Activated T-cell treated with anti-CD3 and anti-CD28 coated beads for 24 hours (primary cell): ENCODE measurements at places on chromosomes 3 and 15.

DNA sequence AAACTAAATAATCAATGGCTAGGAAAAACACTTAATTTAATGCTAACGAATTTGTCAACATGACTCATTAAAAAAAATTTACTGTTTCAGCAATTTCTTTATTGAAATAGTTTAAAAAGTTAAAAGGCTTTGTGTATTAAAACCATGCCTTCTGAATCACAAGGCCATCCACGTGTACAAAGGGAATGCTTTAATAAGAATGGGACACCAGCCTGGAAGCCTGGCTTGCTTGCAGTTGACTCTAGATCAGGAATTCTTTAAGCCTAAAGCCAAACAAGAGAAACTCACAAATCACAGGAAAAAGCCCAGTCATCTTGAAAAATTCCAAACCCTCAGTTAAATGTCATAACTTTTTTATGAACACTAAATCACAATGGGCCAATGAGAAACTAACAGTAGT, 137.6 kb downstream of the PEAK1 start:
- no peak for DNase-seq

DNA sequence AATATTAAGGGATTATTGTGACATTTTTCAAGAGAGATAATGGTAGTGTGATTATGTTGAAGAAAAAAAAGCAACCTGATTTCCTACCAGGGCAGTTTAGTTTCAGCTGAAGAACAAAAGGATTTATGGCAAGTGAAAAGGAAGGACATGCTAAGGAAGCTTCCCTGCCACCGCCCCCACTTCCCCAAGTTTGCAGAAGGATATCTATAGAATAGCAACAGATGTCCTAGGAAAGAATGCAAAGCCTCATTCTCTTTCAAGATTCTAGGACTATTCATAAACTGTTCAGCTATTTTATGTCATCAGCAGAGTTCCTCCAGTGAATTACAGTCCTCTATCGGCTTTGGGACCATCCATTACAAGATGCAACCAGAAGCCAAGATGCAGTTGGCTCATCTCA, 160.8 kb downstream of the SATB1 start:
- DNase-seq = no peak

- no peak for DNase-seq
Measured at GRCh38 chr15:92648190-92648875, 7.2 kb downstream of the FAM174B start.

- DNase-seq = no peak
Measured at GRCh38 chr3:140428380-140428779, 249.5 kb upstream of the TRIM42 start.

DNA sequence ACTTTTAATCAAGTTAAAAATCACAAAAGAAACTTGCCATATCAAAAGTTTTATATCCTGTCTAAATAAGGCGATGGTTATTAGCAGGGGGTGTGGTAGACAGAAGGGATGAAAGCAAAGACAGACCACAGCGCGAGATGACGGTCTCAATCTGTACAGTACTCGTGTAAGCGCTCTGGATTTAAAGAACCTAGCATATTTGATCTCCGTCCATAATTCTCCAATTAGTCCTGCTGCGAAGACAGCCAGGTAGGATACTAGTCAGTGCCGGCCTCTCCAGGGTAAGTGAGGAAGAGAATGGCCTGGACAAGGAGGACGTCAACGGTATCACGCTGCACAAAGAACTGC, 701 bp downstream of the SGO1 start:
- DNase-seq = peak; percentile 1

GRCh38 chr3:59367150-59367549, 317.3 kb upstream of the CFAP20DC start:
- no peak for DNase-seq

DNA sequence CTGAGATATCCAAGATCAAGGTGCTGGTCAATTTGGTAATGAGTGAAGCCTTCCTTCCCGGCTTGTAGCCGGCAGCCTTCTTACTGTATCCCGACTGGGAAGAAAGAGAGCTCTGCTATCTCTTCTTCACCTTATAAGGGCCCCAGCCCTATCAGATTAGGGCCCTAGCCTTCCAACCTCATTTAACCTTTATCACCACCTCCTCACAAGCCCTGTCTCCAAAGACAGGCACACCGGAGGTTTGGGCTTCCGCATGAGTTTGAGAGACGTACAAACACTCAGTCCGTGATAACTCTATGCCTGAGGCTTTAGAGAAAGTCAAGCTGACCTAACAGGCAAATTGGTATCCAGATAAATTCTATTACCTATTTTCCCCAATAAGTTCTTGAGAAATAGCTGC, 243.9 kb downstream of the OPA1 start:
- no peak for DNase-seq

GRCh38 chr3:135268941-135269532, 474.0 kb downstream of the EPHB1 start:
- no peak for DNase-seq

DNA sequence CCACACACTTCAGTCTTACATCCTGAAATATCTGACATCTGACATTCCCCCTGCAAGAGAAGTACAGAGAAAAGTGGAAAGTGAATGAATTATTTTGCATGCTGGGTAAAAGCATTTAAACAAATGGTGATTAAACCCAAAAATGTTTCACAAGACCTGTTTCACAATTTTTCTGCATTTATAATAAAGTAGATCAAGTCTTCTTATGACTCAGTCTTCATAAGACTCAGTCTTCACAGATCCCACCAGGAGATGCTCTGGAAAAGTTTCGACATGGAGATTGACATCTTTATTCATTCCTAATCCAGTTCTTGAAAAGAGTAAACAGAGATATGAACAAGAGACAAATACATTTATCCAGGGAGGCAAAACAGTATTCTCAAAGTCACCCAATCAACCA, 13.2 kb upstream of the EDC3 start:
- no peak for DNase-seq

GRCh38 chr3:46695962-46696894, 2.7 kb upstream of the ALS2CL start:
- DNase-seq = no peak

DNA sequence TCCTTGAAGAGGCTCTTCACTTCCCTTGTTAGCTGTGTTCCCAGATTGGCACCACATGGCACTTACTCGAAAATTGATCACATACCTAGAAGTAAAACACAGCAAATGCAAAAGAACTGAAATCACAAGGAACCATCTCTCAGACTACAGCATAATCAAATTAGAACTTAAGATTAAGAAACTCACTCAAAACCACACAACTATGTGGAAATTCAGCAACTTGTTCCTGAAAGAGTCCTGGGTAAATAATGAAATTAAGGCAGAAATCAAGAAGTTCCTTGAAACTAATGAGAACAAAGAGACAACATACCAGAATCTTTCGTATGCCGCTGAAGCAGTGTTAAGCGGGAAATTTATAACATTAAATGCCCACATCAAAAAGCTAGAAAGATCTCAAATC, 566.3 kb upstream of the TGFBR2 start:
- no peak for DNase-seq

- DNase-seq = no peak
Measured at GRCh38 chr3:9298236-9298635, 48.8 kb upstream of the SRGAP3 start.

DNA sequence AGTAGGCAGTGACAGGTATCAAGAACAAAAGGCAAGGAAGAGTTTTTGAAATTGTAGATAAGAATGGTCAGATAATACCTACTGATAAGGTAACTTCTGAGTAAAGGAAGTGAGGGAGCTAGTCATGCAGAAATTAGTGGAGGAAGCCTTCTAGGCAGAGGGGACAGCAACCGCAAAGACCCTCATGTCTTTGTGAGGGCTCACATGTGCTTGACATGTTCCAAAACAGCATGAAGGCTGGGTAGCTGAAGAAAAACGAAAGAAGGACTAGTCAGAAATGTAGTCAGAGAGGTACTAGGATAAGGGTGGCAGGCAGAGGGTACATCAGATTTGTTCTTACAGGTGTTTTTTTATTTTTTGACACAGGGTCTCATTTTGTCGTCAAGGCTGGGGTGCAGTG, 5.3 kb downstream of the SIN3A start:
- DNase-seq = peak; percentile 4

- DNase-seq = no peak
Measured at GRCh38 chr3:184568924-184569829, 7.6 kb downstream of the EPHB3 start.

DNA sequence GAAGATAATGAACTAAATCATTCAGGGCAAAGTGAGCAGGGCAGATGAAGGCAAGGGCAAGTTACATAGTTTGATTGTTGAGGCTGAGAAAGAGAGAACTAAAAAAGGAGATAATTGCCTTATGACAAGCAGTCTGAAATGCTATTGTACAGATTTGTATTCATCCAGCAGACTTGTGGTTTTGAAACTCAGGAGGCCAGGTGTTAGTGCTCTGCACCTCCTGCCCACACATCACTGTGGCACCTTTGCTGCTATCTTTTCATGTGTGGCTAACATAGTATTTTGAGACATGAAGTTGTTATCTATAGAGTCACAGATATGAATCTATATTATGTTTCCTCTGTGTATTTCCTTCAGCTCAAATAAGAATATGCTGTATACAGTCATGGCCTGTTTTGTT, 24.3 kb upstream of the SUCLG2 start:
- no peak for DNase-seq

GRCh38 chr3:152389316-152389934, 120.7 kb downstream of the MBNL1 start:
- DNase-seq = no peak

DNA sequence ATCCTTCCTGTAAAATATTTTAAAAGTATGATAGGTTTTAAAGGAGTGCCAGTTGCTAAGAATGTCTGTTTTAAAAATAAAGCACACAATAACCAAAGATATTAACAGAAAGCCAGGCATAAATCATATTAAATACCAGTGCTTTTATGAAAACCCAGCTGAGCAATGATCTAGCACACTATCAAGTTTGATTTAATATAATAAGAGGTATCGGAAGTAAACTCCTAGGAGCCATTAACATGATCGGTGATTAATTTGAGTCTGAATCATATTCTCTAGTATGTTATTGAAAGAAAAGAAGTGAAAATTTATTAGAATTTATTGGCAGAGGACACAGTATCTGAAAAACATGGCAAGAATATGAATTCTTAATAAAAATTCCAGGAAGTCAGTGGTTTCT, 91.7 kb downstream of the SPATA16 start:
- no peak for DNase-seq

GRCh38 chr3:131883086-131883485, 151.7 kb downstream of the CPNE4 start:
- no peak for DNase-seq

DNA sequence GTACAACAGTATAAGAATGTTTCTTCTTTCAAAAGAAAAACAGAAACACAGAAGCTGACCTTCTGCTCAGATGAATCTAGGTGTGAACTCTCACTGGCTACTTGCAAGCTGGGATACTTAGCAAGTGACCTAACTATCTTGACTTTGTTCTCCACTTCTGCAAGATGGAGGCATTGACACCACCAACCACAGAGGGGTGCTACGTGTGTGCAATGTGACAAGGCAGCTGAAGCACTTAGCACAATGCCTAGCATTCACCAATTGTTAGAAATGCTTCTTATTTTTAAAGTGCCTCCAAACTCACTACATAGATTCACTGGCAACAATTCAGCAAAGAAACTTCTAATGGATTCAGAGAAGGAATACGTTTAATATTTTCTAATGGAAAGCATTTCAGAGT, 331.4 kb upstream of the WNT5A start:
- no peak for DNase-seq

- DNase-seq = no peak
Measured at GRCh38 chr3:117600112-117600511, 890.5 kb downstream of the TUSC7 start.

DNA sequence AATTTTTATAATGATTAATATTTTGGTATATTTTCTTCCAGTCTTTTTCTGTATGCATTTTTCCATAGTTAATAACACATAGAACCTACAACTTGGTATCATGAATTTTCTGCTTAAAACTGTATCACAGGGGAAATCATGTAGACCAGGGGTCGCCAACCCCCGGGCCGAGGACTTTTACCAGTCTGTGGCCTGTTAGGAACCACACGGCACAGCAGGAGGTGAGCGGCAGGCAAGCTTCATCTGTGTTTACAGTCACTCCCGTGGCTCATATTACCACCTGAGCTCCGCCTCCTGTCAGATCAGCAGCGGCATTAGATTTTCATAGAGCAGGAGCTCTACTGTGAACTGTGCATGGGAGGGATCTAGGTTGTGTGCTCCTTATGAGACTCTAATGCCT, 54.7 kb downstream of the RPL22L1 start:
- DNase-seq = no peak

GRCh38 chr15:96767703-96768434, 437.4 kb downstream of the NR2F2 start:
- no peak for DNase-seq

DNA sequence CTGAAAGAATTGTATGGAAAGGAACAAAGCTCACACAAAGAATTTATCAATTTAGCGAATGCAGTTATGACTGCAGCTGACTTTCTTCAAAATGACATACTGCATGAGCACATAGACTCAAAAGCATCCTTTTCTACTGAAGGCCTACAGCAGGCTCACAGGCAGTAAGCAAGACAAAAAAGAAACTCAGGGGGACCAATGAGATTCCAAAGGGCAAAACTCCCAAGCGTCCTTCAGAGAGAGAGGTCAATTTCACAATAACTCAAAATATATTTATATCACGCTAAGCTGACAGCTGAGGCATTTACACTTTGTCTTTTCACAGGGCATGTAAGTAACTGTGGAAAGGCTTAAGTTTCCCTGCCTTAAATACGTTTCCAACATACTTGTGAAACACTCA, 427.9 kb upstream of the RASGRP1 start:
- DNase-seq = no peak

- DNase-seq = no peak
Measured at GRCh38 chr3:8768364-8769087, 887 bp downstream of the OXTR start.

DNA sequence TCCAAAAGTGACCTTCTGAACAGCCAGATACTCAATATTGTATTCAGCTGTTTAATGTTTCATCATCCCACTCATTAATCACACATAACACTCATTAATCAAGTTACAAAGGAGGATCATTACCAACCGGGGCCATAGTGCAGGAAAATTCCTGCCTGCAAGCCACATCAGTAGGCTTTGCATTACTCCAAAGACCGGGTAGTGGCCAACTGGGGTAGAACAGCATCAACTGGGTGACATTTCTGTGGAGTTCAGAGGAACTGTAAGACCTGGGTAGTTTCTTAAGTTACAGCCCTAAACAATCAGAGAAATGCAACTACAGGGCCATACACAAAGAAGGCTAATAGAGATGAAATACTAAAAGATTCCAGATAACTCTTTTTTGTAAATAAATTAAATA, 253.1 kb downstream of the WDR72 start:
- DNase-seq = no peak

DNA sequence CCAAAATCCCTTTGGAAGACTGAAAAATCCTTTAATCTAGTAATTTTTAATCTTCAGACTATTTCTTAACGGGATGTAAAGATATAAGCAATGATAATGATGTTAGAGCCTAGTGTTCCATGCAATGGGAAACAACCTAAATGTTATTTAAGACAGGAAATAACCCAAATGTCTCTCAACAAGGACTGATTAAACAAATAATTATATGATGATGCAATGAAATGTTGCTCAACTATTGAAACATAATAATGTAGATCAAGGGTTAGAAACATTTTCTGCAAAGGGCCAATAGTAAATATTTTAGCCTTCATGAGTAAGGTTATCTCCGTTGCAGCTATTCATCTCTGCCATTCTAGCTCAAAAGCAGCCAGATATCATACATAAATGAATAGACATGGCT, 275.4 kb downstream of the NEK10 start:
- DNase-seq = no peak

GRCh38 chr3:299590-300301, 103.2 kb downstream of the CHL1 start:
- DNase-seq = no peak

GRCh38 chr15:33284336-33284735, 26.4 kb upstream of the RYR3 start:
- DNase-seq = no peak

- no peak for DNase-seq
Measured at GRCh38 chr15:31023841-31024240, 32.4 kb upstream of the MTMR10 start.
